NCI-H446 treated with DMSO at 0.1 percent for 48 hours (cell line): ENCODE measurements at places on chromosomes 4 and X.
A peak's percentile ranks its signal among the peaks of the same experiment; 100 is the strongest.

DNA sequence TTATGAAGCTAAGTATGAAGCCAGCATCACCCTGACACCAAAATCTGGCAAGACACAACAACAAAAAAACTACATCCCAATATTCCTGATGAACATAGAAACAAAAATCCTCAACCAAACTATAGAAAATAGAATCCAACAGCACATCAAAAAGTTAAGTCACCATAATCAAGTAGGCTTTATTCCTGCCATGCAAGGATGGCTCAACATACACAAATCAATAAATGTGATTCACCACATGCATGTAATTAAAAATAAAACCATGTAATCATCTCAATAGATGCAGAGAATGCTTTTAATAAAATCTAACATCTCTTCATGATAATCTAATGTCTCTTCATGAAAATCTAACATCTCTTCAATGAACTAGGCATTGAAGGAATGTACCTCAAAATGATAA lies 249.4 kb upstream of the GK2 start:
- DNase-seq, result no peak

- DNase-seq, result no peak
These were observed 3.8 kb downstream of the IL21 start for GRCh38 chr4:122616915-122617596.

DNA sequence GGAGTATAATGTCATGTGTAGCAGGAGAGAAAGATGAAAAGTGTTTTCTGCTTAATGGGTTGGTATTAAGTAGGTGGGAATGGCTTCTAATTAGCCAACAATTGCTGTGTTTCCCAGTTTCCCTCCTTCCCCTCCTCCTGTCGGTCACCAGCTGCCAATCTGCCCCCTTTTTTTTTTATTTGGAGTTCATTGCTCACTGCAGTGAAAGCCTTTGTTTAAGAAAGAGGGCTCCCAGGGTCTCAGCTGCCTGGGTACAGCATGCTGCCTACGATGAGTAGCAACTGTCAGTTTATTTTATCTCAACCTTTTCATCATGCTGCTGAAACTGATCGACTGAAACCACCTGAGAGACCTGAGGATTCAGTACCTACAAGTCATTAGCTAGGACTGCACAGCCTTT lies 149.0 kb downstream of the POU4F2 start:
- DNase-seq, result no peak

DNA sequence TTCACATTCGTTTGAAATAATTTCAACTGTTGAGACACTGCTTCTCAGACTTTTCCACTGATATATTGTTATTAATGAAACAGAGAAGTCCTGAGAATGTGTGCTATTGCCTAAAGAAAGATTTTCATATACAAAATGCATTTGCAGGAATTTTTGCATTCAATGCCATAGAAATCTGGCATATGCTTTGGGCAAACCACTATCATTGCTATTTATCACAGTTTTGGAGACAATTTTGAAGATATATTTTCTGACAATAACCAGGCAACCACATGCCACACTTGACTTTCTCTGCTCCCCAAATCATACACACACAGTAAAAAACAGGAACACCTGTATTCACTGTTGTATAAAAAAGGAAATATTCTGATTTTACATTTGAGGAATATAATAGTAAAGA lies 1303.7 kb upstream of the IGFBP7 start:
- DNase-seq, result no peak

DNA sequence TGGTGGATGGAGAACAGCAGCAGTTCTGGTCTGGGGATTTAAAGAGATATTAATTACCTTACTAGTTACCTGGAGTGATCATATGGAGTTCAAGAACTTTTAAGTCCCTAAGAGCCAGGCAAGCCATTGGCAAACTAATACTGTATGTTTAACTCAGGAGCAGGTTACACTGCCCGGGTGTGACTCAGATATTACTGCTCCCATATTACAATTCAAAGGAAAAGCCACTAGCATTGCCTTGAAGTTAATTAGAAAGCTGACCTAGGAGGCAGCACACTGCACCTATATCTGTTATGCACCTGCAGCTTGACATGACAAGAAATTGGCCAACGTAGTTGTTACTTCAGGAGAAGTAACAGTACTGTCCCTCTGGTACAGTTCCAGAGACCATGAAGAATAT lies 47.2 kb downstream of the GRK4 start:
- DNase-seq, result no peak

DNA sequence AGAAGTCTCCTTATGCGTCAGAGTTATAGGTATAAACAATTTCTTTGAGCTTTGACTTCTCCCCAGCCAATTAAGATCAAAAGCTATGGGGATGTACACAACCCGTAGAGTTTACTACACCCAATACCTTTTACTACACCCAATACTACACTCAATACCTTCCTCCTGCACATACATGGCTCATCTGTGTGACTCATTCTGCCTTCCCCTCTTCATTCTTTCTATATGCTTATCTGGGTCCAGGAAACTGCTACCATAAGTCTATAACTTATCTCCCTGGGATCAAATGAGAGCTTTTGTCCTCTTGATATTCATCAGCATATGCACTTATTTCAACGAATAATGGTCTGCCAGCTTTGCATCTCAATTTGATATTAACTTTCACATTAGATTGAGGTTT lies 28.2 kb downstream of the ANKRD50 start:
- no peak for DNase-seq

GRCh38 chr4:169202145-169202699 lies 68.5 kb downstream of the SH3RF1 start:
- no peak for DNase-seq

DNA sequence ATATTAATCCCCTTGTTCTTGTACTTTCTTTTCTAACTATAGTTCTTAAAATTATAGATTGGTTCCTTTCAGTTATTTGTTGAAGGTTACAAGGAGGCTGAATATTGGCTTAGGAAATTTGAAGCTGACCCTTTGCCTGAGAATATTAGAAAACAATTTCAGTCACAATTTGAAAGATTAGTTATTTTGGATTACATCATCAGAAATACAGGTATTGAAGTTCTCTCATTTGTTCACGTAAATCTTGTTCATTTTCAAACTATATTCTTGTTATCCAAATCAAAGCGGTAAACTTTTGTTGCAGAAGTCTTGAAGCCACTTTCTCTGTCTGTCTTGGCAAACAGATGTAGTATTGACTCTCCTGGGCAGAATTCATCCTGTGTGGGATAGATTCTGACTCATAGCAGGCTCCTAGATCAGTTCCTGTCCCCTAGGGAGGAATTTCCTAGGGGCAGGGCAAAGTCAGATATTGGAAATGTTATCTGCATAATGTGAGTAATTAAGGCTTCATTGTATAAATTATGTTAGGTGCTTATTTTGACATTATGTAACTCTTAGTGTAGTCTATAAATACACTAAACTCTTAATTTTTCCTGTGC lies 25.2 kb downstream of the PI4K2B start:
- DNase-seq, result no peak

GRCh38 chr4:85798012-85798770 lies 323.2 kb downstream of the ARHGAP24 start:
- no peak for DNase-seq

GRCh38 chr4:25171201-25171865 lies 11.1 kb upstream of the SEPSECS start:
- DNase-seq, result no peak

GRCh38 chr4:3700223-3700622 lies 66.0 kb upstream of the ADRA2C start:
- DNase-seq, result no peak

GRCh38 chrX:3950373-3950772 lies 236.9 kb upstream of the PRKX start:
- DNase-seq, result no peak

DNA sequence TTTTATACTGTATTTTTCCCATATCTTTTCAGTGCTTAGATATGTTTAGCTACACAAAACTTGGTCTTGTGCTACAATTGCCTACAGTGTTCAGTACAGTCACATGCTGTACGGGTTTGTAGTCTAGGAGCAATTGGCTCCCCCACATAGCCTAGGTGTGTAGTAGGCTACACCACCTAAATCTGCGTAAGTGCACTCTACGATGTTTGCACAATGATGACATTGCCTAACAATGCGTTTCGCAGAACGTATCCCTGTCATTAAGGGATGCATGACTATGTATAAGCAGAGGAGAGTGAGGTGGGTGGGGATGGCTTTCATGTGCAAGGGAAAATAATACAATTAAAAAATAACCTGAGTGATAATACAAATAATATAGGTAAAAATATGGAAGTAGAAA lies 131.4 kb downstream of the GBA3 start:
- DNase-seq, result no peak

DNA sequence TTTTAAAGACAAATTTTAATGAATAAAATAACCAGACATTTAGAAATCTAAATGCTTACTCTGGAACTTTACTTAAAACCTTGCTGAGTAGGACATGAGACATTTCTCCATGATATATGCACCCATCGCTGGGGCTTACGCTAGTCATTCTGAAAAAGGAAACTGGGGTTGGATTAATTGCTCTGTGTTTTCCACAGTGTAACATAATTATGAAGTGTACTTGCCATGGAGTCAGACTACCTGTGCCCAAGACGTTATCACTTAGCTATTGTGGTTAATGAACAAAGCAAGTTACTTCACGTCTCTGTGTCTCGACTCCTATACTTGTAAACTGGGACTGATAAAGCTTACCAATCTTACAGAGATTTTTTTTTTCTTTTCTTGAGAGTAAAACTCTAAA lies 47.8 kb downstream of the SHISA3 start:
- no peak for DNase-seq

- no peak for DNase-seq
These were observed 24.9 kb downstream of the SH3BP2 start for GRCh38 chr4:2817701-2818350.

DNA sequence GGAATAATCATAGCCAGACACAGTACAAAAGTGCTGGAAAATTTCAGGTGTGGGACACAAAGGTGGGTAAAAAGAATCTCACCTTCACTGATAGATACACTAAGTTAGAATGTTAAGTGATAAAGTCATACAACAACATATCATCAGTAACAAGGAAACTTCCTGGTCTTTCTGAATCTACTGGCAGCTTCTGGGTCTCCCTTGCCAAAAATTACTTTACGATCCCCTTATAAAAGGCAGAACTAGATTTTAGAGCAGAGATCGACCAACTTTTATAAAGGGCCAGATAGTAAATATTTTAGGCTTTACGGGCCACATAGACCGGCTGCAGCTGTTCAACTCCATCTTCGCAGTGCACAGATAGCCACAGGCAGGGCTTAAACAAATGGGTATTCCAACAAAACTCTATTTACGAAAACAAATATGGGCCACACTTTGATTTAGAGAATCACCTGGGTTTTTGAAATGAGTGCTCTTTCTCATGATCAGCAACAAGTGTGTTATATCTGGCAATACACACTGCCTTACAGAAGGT lies 159.9 kb downstream of the AASDH start:
- DNase-seq, result no peak

- peak; percentile 80 for DNase-seq
These were observed 32.2 kb downstream of the NDP start for GRCh38 chrX:43940816-43941474.

- DNase-seq, result no peak
These were observed 35.8 kb upstream of the MID1 start for GRCh38 chrX:10656214-10656613.

GRCh38 chr4:134628066-134628465 lies 426.5 kb upstream of the PABPC4L start:
- peak; percentile 28 for DNase-seq

- no peak for DNase-seq
These were observed 812.4 kb downstream of the STPG2 start for GRCh38 chr4:97330917-97331316.

- DNase-seq, result no peak
These were observed 350.9 kb downstream of the MID1IP1 start for GRCh38 chrX:39152106-39152649.

GRCh38 chr4:71266090-71266794 lies 72.6 kb upstream of the SLC4A4 start:
- DNase-seq, result no peak
